B cell (primary cell): ENCODE measurements at places on chromosomes 7 and 10. TPM values are rescaled to one million over a fixed set of nuclear protein-coding genes. Genes with fewer than 3 reads are reported as not detected.

- no peak for DNase-seq
Measured at GRCh38 chr7:133056370-133057238, 25.3 kb downstream of the CHCHD3 start.

The BBIP1 gene
- polyA plus RNA-seq, result 10.6 and 15.9 TPM in 2 replicates

DNA sequence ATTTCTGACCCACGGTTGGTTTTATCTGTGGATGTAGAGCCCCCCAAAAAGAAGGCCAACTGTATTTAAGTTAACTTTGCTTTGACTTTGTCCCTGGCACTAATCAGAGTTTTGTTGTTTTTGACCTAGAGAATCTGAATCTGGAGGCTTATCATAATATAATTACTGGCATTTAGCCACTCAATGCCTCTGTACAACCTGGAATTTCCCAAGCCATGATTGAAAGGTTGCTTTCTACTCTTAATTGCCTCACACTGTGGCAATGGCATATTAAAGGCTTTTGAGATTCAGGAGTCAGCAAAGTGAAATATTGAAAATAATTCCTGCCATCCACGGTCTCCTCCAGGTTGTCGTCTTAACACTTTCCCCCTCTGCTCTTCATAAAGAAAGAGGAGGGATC, 205.2 kb upstream of the GHITM start:
- no peak for DNase-seq

The PI4K2A gene
- polyA plus RNA-seq, result 7.9 and 26.6 TPM in 2 replicates

GRCh38 chr7:7577888-7578287, 11.2 kb downstream of the MIOS start:
- DNase-seq, result peak; percentile 56

The ANKRD26 gene
- 0.67 and 1.3 TPM in 2 replicates for polyA plus RNA-seq

GRCh38 chr7:104845557-104845956, 168.4 kb upstream of the KMT2E start:
- no peak for DNase-seq

The NXPH1 gene
- not detected in 2 replicates for polyA plus RNA-seq

The FAM25A gene
- not detected in 2 replicates for polyA plus RNA-seq

The TRIM74 gene
- 0.48 and 0.97 TPM in 2 replicates for polyA plus RNA-seq

DNA sequence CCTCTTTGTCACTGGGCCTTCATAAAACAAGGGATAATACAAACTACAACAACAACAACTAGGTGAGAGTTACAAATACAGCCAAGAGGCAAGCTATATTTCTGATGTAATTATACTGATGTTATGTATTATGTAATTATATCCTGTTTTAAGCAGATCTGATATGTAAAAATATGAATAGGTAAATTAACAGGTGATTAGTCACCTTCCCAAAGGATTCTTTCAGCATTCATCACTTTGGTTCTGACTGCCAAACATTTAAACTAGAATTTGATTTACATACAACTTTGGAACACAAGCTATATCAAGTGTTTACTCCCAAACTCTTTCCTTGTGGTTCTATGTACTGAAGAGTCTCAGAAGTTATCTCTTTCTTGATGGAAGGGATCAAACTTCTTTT, 53.7 kb downstream of the BEND7 start:
- no peak for DNase-seq

DNA sequence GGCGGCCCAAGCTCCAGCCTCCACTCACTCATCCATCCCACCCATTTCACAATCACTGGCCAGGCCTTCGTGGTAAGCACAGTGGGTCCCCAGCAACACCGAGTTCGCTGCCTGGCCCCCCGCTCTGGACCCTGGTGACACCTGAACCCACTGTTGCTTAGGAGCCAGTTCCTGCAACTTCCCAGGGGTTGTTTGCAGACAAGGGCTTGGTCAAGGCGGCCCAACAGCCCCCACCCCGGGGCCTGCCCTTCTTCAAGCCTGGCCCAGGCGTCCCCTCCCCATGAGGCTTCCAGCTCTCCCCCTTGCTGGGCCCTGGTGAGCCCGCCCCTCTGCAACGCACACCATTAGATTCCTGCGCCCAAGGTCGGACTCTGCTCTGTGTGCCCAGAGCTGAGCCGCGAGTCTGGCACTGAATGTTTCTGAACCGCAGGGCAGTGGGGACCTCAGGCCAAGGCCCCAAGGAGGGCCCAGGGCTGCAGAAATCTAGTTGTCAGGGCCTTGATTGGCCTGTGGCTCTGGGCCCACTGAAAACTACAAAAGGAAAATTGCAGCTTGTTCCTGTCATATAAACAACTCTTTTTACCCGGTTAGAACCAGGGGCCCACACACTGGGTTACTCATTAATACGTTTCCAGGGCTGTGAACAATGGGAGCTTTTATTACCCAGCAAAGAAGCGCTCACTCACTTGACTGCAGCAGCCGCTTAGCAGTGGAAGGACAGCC, 2.1 kb upstream of the COX19 start:
- no peak for DNase-seq

DNA sequence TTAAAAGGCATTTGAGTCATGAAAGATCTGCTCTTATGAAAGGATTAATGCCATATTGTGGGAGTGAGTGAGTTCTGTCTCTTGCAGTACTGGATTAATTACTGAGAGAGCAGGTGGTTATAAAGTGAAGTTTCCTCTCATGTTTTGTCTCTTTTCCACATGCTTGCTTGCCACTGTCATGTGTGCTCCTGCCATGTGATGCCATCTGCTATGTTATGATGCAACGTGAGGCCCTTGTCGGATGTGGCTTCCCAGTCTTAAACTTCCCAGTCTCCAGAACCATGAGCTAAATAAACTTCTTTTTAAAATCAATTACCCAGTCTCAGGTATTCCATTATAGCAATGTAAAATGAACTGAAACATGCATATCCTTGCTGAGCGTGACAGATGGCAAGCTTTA, 22.7 kb upstream of the TCTN3 start:
- no peak for DNase-seq

The GPR158 gene
- not detected in 2 replicates for polyA plus RNA-seq

- no peak for DNase-seq
Measured at GRCh38 chr7:157388301-157388700, 51.5 kb downstream of the DNAJB6 start.

- peak; percentile 74 for DNase-seq
Measured at GRCh38 chr10:102422545-102423129, 2.0 kb downstream of the FBXL15 start.

DNA sequence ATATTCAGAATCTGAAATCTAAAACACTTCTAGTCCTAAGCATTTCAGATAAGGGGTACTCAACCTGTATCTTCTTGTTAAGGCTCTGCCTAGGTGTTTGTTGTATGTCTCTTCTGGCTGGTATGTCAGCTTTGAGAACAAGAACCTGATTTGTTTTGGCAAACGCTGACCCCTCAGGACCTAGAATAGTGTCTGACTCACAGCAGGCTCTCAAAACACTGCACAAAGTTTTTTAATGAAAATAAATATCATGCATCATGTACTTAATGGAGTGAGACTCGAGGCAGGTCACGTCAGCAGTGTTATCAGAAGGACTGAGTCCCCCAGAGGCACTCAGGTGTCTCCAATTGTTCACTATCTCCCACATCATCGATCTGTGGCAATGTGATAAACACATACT, 99.1 kb downstream of the GLI3 start:
- no peak for DNase-seq

DNA sequence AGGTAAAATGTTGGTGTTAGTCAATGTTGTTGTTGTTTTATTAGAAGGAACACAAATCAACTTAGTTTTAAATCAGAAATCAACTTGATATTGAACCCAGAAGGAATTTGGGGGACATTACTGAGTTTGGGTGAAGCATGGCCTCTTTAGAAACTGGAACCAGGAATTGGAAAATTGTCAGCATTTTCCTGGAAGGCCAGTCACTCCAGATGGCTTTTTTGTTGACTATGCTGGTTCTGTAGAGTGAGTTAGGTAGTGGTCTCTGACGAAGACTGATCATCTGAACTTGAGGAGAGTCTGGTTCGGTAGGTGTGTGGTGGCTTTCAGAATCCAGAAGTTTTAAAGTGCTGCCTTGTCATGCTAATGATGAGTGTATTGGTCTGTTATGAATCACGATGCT, 111.5 kb downstream of the BMPER start:
- DNase-seq, result no peak

The ACSM6 gene
- polyA plus RNA-seq, result not detected in 2 replicates

GRCh38 chr7:101210143-101210542, 7.2 kb downstream of the PLOD3 start:
- no peak for DNase-seq

DNA sequence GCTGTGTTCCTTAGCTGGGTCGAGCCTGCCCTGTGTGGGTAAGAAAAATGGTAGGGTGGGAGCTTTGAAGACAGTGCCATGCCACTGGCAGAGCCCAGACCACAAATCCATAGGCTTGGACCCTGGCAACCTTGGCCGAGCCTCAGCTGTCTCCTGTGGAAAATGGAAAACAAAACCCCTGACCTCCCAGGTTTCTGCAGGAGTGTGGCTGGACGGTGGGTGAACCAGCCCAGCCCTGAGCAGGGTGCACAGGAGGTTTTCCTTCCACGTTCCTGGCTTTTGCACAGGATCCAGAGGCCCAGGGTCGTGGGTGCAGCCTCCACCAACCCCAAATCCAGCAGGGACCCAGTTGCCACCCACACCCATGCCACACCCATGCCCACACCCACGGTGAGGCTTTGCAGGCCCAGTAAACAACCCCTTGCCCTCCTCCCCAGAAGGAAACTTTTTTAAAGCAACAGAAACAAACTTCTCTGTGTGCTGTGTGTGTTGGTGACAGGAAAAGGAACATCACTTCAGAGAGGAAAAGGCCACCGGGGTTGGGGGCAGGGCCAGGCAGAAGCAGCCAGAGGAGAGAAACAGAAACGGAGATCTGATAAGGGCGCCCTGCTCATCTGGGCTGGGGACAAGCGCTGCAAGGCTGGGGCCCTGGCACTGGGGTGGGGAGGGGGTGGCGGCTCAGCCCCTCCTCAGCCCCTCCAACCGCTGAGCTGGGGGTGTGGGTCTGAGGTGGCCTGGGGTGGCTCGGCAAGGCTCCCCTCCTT, 20.7 kb upstream of the ZMIZ1 start:
- peak; percentile 46 for DNase-seq
